ENCODE measurements at places on chromosomes 7 and 10.
A peak's percentile ranks its signal among the peaks of the same experiment; 100 is the strongest.

DNA sequence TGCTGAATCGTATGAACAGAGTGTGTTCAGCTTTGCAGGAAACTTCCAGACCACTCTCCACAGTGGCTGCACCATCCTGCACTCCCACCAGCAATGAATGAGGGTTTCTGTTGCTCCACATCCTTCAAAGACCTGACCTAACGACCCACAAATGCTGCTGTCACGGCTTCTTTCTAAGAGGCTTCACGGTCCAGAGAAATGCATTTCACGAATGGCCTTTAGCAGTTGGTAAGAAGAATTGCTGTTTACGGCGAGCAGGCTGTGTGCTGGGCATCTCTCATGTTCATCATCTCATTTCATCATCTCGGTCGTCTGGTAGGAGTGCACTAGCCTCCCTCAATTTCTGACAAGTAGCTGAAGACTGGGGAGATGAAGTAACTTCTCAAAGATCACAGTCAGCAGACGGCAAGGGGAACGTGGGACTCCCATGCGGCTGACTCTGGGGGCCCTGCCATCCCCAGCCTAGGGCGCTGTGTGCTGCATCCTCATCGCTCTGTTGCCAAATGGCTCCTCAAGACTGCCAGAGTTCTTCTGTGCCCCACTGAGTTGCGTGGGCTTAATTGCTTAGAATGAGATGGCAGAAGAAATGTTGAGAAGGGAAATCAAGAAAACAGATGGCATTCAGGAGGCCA is 72.9 kb downstream of the ADARB2 start:
- DNase-seq: no peak

DNA sequence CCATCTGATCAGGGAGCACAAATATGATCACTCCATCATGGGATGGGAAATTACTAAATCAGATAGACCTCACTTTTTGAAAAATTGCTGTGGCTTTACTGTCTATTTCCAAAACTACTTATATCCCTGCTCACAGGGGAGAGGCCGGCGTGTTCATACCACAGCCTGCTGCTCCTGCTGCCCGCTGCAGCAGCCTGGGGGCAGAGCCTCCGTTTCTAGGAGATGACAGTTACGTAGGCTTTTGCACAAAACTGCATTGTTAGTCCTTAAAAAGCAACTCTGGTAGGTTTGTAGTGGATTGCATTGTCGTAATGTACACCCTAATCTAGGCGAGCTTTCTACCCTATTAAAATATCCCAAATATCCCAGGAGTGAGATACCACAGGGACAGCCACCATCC is 203.7 kb downstream of the EBF3 start:
- no peak for DNase-seq

DNA sequence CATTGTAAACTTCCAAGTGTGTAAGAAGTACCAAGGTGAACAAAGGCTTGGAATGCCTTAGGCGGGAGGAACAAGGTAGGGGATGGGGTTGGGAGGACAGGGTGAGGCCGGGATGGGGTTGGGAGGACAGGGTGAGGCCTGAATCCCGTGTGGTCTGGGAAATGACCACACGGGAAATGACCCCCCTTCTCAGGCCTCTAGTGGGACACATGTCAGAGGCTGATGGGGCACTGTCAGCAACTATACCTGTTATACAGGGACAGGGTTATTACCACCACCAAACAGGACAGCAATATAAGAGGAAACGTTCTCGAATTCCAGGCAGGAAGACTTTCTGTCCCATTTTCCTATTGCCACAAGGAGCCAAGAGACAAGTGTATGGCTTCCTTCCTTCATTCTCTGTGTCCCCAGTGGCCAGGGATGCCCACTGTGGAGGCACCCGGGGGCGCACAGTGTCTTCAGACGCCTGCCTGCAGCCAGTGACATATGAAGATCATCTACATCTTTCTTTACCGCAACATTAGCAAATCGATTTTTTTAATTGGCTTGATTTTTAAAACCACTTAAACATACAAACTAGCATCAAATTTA is 1.3 kb downstream of the MKI67 start:
- DNase-seq: no peak

DNA sequence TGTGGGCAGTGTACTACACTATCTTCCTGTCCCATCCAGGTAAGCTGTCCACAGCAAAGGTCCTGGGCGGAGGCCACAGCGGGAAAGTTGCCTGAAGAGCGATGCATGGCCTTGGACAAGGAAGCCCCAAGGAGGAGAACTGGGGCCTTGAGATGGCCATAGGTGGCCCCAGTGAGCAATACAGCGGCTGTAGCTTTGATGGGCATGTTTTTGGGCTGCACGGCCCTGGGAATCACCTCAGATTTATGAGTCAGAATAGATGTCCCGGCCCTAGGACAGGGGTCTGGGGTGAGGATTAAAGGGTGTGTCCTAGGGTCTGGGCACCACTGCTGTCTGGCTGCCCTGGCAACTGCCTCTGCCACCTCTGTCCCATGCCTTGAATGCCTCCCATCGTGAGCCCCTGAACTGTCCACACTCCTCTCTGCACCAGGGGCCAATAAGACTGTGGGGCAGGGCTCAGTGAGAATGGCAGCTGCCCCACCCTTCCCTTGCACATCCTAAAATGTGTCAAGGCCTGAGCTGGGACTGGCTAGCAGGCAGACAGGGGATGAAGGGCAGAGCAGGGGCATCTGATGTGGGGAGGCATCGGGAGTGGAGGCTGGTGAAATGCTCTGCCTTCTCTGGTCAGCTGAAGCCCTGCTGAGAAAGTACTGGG is 9.4 kb upstream of the IRF5 start:
- DNase-seq: no peak

GRCh38 chr10:77023396-77023795 is 614.2 kb downstream of the KCNMA1 start:
- DNase-seq: no peak

- DNase-seq: no peak
Observed at GRCh38 chr7:143913945-143914615, 12.1 kb upstream of the TCAF1 start.

DNA sequence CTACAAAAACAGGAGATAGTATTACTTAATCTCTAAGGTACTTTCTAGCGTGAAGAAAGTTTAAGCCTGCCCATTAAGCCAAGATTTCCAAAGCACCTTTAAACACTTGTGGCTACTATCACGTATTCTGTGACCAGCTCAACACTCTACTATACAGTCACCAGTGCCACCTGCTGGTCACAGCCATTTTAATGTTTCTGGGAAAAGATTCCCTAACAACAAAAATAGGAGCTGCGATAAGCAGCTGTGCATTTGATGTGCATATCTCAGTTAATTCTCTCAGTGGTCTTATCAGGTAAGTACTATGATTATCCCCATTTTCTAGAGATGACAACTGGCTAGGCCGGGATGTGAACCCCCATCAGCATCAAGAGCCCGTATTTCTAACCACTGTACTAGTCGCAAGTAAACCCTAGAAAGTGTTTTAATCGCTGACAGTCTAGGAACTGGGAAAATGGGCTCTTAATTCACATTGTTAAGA is 860 bp downstream of the SEC31B start:
- DNase-seq: peak; percentile 46

DNA sequence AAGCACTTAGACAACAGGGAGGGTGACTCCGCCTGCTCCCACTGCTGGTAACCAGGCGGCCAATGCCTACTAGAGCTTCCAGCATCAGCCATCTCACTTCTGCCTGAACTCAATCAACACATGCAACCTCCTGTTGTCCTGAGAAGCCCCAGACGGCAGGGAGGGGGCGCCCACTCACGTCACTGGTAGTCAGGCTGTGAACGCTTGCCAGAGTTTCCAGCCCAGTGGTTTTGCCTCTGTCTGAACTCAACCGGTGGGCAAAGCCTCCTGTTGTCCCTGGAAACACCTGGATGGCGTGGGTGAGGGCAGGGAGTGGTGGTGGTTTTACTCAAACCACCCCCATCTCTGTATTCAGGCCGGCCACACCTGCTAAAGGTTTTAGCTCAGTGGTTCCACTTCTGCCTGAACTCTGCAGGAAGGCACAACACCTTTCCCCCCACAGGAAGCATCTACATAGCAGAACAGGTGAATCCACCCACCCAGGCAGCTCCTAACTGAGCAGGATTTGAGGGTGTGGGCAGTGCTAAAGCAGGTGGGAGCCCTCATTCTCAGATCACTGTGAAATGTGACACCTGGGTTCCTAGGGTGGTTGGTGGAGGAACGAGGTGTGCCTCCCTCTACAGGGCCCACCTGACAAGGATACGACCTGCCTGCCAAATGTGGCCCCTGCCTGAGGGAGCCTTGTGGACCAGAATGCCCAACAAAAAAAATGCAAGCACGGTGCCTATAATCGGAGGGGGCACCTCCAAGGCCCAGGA is 563.0 kb upstream of the SEMA3D start:
- no peak for DNase-seq

- no peak for DNase-seq
Observed at GRCh38 chr10:18737236-18737635, 78.0 kb downstream of the ARL5B start.

DNA sequence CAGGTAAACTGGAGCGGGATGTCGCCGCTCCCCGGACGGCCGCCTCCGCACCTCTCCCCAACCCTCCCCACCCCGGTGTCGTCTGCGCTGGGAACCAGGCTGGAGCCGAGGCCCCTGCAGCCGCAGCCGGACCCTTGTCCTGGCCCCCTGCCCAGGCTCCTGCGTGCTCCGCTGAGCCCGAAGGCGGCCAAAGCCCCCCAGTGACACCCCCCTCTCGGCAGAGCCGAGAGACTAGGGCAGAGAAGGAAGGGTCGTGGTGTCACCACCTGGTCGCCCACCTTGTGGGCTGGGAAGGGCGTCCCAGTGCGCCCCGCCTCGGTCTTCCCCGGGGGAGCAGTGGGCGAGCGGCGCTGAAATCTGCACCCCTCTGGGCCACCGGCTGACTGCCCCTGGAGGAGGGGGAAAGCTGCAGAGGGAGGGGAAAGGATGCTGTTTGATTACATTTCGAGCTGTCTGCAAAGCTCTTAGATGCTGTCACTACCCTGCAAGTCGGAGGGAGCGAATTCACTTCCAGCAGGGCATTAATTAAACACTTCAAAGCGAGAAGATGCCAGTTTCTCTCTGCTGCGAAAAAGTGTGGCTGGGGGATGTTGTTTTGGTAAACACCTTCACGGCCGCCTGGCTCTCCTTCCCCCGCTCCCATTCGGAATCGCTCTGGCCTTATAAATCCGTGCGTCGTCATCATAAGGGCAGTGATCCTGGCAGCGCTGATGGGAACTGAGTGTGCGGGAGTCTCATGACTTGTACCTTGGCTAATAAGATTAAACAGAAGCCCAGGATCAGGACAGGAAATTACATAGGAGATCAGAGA is 622 bp downstream of the DYNC1I1 start:
- no peak for DNase-seq

- DNase-seq: no peak
Observed at GRCh38 chr10:69348816-69349541, 67.7 kb downstream of the TACR2 start.

- DNase-seq: no peak
Observed at GRCh38 chr7:77738871-77739270, 42.6 kb downstream of the RSBN1L start.

DNA sequence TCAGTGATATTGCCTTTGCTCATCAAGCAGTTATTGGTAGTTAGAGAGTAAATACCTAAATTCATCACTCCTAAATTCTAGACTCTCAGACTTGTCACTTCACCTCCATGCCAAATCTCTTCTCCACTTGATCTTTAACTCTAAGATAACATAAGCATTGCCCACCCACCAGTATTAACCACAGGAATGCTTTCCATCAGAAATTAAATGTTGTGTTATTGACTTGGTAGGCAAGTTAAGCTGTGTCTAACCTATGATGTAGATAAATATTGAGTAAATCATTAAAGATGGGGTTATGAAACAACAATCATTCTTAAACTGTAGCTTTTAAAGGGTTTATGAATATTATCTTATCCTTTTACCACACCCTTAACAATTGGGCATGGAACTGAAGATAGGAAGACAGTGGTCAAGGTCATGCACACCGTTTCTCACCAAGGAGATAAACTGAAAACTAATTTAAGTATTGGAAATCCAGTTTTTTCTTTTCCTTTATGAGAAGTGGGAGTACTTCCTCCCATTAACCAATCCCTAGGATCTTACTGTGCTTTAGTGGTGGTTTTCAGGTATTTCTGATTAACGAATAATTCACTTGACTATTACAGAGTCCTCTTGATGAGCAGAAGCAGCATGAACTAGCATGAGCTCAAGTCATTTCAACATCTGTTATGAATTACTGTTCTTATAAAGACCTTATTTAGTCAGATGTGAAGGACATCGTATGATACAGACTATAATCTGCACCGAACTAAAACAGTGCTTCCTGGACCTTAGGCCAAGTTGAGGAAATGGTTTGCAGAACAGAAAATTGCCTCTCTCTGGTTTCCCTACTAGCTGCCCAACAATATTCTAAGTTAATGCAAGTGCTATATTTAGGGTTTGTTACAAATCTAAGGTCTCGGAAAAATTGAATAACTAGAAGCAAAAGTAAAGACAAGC is 142.0 kb downstream of the LCOR start:
- no peak for DNase-seq

- no peak for DNase-seq
Observed at GRCh38 chr7:92058040-92058439, 76.2 kb downstream of the CYP51A1 start.

DNA sequence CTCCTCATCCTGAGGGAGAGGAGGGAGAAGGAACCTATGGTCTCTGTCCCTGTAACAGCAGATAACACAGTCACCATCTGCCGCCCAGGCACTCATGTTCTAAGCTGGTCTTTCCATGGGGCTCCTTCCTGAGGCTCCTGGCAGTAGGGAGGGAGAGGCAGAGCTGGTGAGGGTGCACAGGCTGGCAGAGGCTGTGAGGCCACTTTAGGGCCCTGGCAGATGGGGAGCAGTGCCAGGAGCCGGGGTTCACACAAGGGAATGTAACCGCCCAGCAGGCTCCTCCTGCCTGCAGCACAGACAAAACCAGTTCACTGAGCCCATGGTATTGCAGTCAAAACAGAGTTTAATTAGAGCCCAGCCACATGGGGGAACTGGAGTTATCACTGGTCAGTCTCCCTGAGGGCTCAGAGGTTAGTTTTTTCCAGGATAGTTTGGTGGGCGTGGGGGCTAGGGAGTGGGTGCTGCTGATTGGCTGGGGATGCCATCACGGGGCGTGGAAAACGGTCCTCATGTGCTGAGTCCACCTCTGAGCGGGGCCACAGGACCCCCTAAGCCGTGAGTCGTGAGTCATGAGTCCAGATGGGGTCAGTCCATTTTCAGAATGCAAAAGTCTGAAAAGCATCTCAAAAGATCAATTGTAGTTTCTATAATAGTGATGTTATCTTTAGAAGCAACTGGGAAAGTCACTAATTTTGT is 499.3 kb upstream of the FOXK1 start:
- DNase-seq: no peak

- peak; percentile 17 for DNase-seq
Observed at GRCh38 chr10:110209926-110210673, 2.7 kb downstream of the MXI1 start.

- DNase-seq: no peak
Observed at GRCh38 chr7:50405221-50405620, 44.9 kb downstream of the FIGNL1 start.

GRCh38 chr10:130986846-130987245 is 324.7 kb downstream of the TCERG1L start:
- DNase-seq: no peak

- DNase-seq: no peak
Observed at GRCh38 chr10:3476640-3477448, 304.3 kb upstream of the PITRM1 start.

GRCh38 chr10:77843264-77843663 is 83.3 kb downstream of the DLG5 start:
- no peak for DNase-seq

- DNase-seq: no peak
Observed at GRCh38 chr7:80216996-80217842, 82.6 kb downstream of the GNAI1 start.

- DNase-seq: no peak
Observed at GRCh38 chr10:4514445-4515108, 311.4 kb upstream of the AKR1E2 start.

GRCh38 chr10:124231168-124232155 is 138.1 kb upstream of the CHST15 start:
- no peak for DNase-seq

GRCh38 chr7:36198854-36199266 is 45.8 kb downstream of the EEPD1 start:
- DNase-seq: no peak

All from activated CD4-positive, alpha-beta T cell treated with anti-CD3 and anti-CD28 coated beads, Interleukin-2, amount 50 U/mL, for 24 hours (primary cell).